ENCODE measurements at places on chromosomes 5 and 9. TPM values are rescaled to one million over a fixed set of nuclear protein-coding genes. Genes with fewer than 3 reads are reported as not detected.

The SIT1 gene
- total RNA-seq, result 3.1 TPM

The LCP2 gene
- total RNA-seq, result 48.8 TPM

The COL27A1 gene
- total RNA-seq, result 45.6 TPM

The PCDHGB3 gene
- 4.4 TPM for total RNA-seq

The GDF9 gene
- total RNA-seq, result 0.88 TPM

The IGIP gene
- total RNA-seq, result 15.5 TPM

The CD72 gene
- 7.1 TPM for total RNA-seq

The TOMM5 gene
- total RNA-seq, result 59.5 TPM

The WDR38 gene
- 0.31 TPM for total RNA-seq

The IL3 gene
- total RNA-seq, result not detected

The IL31RA gene
- total RNA-seq, result 0.44 TPM

The DDX4 gene
- total RNA-seq, result not detected

The PCDHB5 gene
- 7.5 TPM for total RNA-seq

The LYRM7 gene
- total RNA-seq, result 7.2 TPM

The ATP10B gene
- total RNA-seq, result 1.4 TPM

The TERT gene
- total RNA-seq, result 0.91 TPM

Data from kidney (tissue), 22 donors.